ENCODE measurements at places on chromosomes 11 and 22. TPM values are rescaled to one million over a fixed set of nuclear protein-coding genes. Genes with fewer than 3 reads are reported as not detected.

- peak; percentile 26 for DNase-seq
These were observed 14.3 kb upstream of the FGF19 start for GRCh38 chr11:69718147-69718546.

GRCh38 chr11:47433157-47433556, 6.9 kb upstream of the PSMC3 start:
- peak; percentile 65 for DNase-seq

DNA sequence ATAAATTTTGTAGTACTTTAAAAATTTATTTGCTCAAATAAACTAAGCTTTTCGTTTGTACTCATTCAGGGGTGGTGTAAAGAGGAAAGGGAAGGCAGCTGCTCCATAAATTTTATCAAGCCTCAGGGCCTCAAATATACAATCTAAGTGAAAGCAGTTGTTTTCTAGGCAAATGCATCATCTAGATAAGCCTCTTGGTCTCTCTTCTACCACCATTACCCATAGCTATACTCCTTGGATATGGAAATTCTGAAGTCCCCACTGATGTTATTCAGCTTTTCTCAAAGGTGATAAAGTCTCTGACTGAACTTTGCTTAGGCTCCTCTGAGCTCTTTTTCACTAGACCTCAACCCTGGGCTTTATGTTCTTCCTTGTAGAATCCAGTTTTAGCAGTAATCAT, 1313.1 kb downstream of the JRKL start:
- no peak for DNase-seq

DNA sequence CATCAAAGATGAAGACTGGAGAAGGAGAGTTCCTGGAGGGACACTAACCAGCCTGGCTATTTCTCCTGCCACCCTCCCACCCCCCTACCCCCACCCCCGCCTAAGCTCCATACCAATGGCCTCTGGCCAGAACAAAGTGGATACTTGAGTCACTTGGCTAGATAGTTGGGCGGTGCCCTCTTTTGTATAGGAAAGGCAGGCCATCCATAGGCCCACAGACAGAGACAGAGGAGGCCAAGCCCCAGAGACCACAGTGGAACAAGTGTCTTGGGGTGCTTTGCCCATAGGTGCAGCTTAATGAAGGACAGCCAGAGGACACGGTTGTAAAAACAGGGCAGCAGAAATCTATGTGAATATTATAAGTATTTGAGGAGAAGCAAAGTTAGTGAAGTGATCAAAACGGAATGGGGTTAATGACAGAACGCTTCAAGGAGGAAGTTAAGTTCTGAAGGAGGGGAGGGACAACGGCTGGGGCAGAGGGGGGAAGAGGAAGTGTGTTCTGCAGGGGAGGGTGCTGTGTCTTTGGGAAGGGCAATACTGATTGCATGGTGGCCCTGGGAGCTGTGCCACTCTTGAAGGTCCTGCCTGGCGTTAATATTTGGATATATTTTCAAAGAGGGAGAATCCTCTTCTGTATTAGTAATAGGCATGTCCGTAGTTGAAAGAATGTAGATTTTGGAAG, 32.7 kb downstream of the FLI1 start:
- no peak for DNase-seq

The ZNF70 gene
- total RNA-seq = 3.9 TPM

DNA sequence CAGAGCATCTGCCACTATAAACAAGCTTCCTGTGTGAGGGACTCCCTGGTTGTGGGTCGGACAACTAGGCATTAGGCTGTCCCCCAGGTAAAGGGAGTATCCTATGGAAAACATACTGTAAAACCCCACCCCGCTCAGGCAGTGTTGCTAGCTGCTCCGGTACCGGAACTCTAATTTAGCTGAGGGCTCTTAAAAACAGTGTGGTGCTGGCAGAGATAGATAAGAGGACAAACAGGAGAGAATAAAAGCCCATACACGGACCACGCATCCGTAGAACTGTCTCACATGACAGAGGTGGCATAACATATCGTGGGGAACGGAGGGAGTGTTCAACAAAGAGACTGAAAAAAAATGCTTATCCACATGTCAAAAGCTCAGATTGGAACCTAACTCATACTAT, 3.4 kb upstream of the MOGAT2 start:
- DNase-seq = no peak

The JAML gene
- total RNA-seq = not detected

- no peak for DNase-seq
These were observed 712 bp downstream of the IL2RB start for GRCh38 chr22:37148742-37149665.

DNA sequence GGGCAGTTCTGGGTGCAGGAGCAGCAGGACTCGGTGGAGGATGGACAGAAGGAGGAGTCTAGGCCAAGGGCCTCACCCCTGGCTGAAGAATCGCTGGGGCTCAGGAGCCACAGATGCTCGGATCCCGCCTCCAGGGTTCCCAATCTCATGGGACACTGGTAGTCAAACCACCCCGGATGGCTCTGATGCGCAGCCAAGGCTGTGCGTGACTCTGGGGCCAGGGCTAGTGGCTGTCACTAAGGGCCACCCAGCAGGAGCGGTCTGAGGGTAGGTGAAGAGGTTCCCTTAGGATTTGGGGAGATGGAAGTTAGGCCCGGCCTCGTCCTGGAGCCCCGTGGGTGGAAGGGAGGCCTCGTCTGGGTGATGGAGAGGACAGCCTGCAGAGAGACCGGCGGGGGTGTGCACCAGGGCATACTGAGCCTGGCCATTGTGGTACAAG, 300.6 kb downstream of the TBC1D22A start:
- DNase-seq = no peak

GRCh38 chr11:80240245-80240644, 799.4 kb upstream of the TENM4 start:
- no peak for DNase-seq

DNA sequence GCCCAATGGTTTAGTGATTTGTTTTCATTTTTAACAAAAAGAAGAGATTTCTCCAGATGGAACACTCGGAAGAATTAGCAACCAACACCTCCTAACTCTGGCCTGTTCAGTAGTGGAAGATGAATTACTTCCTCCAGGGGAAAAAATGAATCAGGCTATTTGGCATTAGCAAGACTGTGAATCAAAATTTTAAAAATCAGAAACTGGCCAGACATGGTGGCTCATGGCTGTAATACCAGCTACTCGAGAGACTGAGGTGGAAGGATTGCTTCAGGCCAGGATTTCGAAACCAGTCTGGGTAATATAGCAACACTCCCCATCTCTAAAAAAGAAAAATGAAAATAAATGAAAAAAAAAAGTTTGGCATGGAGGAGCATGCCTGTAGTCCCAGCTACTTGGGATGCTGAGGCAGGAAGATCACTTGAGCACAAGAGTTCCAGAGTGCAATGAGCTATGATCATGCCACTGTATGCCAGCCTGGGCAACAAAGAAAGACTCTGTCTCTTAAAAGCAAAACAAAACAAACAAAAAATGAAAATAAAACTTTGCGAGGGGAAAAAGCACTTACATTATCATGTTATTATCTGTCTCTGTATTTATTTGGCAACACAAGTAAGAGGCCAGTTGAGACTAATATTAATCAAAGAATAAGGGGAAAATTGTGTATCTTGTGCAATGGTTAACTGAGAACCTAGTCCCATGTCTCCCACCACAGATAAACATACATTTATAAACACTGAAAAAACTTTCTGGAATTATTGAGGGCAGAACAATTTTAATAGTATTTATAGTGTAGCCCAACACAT, 796.3 kb upstream of the ANO3 start:
- no peak for DNase-seq

The CCDC90B gene
- total RNA-seq = 29.0 TPM

DNA sequence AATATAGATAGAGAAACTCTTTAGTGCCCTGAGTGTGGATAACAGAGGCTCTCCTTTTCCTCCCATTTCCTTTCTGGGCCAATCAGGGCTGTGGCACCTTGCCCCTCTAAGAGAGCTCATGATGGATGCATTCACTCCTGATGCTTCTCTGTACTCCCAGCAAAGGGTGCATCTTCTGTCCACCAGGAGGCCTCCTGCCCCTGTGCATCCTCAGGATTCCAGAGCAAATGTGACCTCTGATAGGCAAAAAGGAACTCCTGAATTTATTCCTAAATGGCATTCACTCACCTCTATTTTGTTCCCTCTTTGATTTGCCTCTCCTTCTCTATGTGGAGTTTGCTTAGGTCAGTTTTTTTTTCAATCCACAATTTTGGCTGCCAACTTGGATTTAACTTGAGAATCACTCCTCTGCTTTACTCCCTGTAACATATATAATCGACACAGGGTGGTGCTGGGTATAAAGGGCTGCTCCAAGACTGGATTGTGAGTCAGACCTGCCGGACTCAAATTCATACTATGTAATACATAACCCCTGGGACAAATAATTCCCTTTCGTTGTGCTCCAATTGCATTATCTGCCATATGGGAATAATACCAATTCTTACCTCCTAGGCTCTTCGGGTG, 1.1 kb upstream of the MRGPRX4 start:
- no peak for DNase-seq

The OR5B21 gene
- not detected for total RNA-seq

GRCh38 chr22:38572065-38572464, 2.1 kb upstream of the DMC1 start:
- DNase-seq = no peak
